ENCODE measurements at places on chromosomes 5 and 9.

DNA sequence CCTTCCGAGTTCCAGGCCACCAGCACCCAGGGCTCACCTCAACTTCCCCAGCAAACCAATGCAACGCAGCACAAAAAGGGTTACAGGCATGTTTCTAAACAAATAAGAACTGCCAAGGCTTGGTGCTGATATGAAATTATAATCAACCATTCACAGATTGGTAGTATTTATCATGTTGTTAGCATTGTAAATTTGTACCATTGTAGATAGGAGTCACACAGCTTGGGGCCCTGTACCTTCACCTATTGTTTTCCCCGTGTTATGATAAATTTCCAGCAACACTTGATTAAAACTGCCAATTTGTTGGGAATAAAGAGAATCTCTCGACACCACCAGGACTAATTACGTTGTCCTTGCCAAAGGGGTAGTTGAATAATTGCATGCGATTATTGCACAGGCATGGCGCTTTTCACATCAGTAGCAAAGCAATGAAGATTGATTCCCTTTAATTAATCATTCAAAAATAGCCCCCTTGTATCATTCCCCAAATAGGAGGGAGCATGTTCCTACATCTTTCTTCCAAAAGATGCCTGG, 454.1 kb downstream of the ZNF608 start:
- DNase-seq, result no peak

DNA sequence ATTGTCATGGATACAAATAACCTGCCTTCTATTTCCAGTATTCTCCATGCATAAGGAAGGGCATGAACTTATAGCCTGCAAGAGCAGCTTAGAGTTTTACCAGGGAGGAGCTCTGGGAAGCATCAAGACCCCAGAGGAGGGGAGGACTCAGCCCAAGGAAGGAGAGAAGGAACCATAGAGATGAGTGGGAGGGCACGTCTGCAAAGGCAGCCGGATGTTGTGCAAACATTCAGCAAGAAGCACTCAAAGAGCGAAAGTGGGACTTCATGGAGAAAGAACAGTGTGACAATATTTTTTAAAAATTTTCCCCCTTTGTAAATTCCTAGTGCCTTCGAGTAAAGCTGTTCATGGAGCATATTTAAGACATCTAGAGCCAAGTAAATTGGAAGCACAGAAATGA, 270.1 kb upstream of the PTGER4 start:
- DNase-seq, result peak; percentile 68

- no peak for DNase-seq
Measured at GRCh38 chr5:12652201-12652600, 748.0 kb upstream of the CTNND2 start.

GRCh38 chr9:132671620-132672412, 1.6 kb downstream of the GTF3C4 start:
- DNase-seq, result no peak

GRCh38 chr5:128213833-128214232, 130.3 kb downstream of the SLC12A2 start:
- DNase-seq, result no peak

DNA sequence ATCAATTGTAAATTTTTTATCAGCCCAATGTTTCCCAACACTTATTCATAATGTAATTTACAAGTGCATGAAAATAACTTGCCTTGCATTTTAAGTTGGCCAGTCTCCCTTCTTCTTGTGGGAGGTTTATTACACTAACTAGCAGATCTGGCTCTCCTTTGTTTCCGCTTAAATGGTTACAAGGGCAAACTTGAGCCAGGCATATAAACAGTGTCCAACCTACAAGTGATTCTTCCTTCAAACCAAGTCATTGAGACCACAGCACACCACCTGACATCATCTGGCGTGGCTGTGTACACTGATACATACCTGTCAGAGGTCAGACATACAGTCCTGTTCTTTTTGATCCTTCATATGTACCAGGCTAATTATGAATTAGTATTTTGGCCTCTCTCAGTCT, 80.1 kb downstream of the ALDH1A1 start:
- no peak for DNase-seq

- DNase-seq, result no peak
Measured at GRCh38 chr9:22157276-22157675, 148.2 kb upstream of the CDKN2B start.

GRCh38 chr9:126893079-126893478, 21.5 kb upstream of the RALGPS1 start:
- DNase-seq, result no peak

- no peak for DNase-seq
Measured at GRCh38 chr5:120507197-120507596, 43.1 kb downstream of the PRR16 start.

DNA sequence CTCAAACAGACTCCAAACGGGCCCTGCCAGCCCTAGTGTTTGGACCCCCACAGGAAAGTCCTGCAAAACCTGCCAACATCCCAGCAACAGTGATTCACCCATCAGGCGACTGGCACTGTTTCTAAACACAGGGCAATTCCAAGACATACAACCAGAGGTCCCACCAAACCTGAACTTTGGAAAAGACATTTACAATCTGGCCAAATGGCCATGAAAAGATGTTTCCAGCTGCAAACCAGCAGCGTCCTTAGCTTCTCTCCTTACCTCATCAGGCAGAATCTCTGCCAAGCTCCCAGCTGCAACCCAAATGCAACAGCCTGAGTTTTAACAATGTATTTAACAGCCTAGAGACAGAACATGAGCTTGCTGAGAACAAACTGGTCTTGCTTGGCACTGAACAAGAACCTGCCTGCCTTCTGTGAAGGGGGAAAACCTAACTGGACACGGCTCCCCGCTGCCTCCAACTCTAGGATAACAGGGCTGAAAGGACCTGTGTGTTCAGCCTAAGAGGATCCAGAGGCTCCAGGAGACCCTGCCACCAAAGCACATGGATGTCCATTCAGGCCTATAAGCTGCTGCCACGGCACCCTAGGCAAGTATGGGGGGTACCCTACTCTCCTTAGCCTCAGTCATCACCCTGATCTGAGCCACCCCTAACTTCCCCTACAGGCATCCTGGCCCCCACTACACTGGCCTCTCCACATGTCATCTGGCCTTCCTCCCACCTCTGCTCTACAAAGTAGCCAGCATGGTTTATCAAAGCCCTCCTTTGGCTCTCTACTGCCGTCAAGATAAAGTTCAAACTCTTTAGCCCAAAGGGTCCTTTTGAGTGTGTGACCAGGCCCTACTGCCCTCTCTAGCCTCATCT, 5.6 kb downstream of the P4HA2 start:
- DNase-seq, result no peak

- no peak for DNase-seq
Measured at GRCh38 chr5:23064710-23065109, 211.6 kb upstream of the CDH12 start.

GRCh38 chr5:139038613-139039305, 159.4 kb downstream of the SIL1 start:
- DNase-seq, result no peak

- no peak for DNase-seq
Measured at GRCh38 chr9:76417394-76417793, 23.2 kb upstream of the RFK start.

GRCh38 chr5:78269088-78269703, 25.3 kb downstream of the AP3B1 start:
- peak; percentile 35 for DNase-seq

Measured in AML-193 (cell line).